Lower lobe of right lung (tissue), 2 donors: ENCODE measurements at places on chromosomes 12 and 14.

- H3K4me1 ChIP-seq: no peaks in the 10 kb centered on the region
- no peaks in the 10 kb centered on the region for H3K36me3 ChIP-seq
- no peak overlapping the region for H3K27ac ChIP-seq
- no peak overlapping the region for H3K4me3 ChIP-seq
- H3K27me3 ChIP-seq: no peaks in the 10 kb centered on the region
These were observed 393.7 kb upstream of the TMEM132C start for GRCh38 chr12:127873306-127873705.

GRCh38 chr12:22860926-22861325 is 236.0 kb downstream of the ETNK1 start:
- no peak overlapping the region for H3K4me3 ChIP-seq
- H3K27ac ChIP-seq: no peak overlapping the region
- peaks cover 4% of the 10 kb centered on the region for H3K4me1 ChIP-seq
- H3K36me3 ChIP-seq: no peaks in the 10 kb centered on the region

DNA sequence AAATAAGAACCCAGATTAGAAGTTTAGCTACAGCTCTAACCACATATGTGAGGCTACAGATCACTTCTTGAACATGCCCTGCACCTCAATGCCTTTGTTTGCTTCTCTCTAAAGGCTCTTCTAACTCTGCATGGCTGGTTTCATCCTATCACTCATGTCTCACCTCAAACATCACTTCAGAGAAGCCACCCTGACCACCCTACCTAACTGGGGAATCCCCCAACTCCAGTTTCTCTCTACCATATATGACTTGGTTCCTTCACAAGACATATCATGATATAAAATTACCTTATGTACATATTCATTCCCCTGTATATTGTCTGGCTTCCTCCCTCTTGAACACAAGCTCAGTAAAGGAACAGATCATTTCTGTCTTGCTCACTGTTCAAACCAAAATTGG is 250.2 kb upstream of the GRIP1 start:
- no peak for DNase-seq
- H3K4me3 ChIP-seq: no peak overlapping the region
- H3K36me3 ChIP-seq: no peaks in the 10 kb centered on the region

DNA sequence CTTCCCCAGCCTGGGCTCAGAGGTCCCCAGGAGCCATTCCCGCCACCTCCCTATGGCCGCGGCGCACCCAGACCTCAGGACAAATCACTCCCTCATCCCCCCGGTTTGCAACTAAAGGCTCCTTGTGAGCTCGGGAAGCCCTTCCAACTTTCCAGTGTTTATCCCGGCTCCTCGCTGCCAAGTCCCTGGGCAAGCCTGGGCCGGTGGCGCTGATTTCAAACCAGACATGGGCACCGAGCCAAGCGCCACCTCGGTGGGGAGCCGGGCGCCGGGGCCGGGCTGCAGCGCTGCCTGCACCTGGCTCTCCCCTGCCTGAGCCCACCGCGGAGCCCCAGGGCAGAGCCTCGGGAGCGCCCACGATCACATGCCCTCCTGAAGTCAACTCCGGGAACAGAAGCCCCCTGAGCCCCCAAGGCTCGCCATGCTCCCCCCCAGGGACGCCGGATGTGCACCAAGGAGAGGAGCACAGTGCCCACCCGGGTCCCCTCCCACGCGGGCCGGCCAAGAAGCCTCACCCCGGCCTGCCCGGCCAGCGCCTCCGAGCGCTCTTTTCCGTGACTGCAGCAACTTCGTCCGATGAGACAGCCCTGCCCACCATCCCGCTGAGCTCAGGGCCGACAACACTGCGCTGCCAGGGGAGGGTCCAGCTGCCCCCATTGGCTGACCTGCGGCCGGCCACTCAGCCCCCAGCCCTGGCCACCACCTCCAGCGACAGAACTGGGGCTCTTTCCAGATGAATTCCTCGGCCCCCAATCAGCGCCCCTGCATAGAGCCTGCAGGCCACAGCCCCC is 50.0 kb downstream of the NCOR2 start:
- peaks cover 83% of the 10 kb centered on the region for H3K4me1 ChIP-seq
- peak; percentile 79 for DNase-seq
- no peaks in the 10 kb centered on the region for H3K27me3 ChIP-seq
- H3K4me3 ChIP-seq: peak overlapping the region; percentile 65
- peaks cover 8% of the 10 kb centered on the region for H3K36me3 ChIP-seq
